ENCODE measurements at places on chromosomes 3 and 15. TPM values are rescaled to one million over a fixed set of nuclear protein-coding genes. Genes with fewer than 3 reads are reported as not detected.

LPP gene
- 191 TPM for total RNA-seq

CLDN1 gene
- 14.6 TPM for total RNA-seq

PLSCR2 gene
- not detected for total RNA-seq

MYRIP gene
- 5.9 TPM for total RNA-seq

CHDH gene
- total RNA-seq: 10.9 TPM

PRR20G gene
- not detected for total RNA-seq

C3orf70 gene
- total RNA-seq: 4.1 TPM

GOLGA8S gene
- 0.20 TPM for total RNA-seq

CHRD gene
- 5.3 TPM for total RNA-seq

SLC24A5 gene
- total RNA-seq: 0.84 TPM

KIF15 gene
- total RNA-seq: 0.81 TPM

CDHR4 gene
- total RNA-seq: not detected

EFHB gene
- 0.90 TPM for total RNA-seq

FBXO40 gene
- 0.09 TPM for total RNA-seq

PAK6 gene
- total RNA-seq: 5.7 TPM

HRG gene
- not detected for total RNA-seq

CNTN3 gene
- total RNA-seq: 1.6 TPM

PPP1R14D gene
- 1.3 TPM for total RNA-seq

DNASE1L3 gene
- 125 TPM for total RNA-seq

TUBGCP5 gene
- 19.2 TPM for total RNA-seq

ZMYND10 gene
- total RNA-seq: 2.8 TPM

TLR9 gene
- total RNA-seq: 0.87 TPM

ACKR2 gene
- 5.2 TPM for total RNA-seq

SLCO2A1 gene
- 234 TPM for total RNA-seq

TUSC7 gene
- total RNA-seq: not detected

KCTD6 gene
- 8.2 TPM for total RNA-seq

TGM5 gene
- total RNA-seq: not detected

MFGE8 gene
- total RNA-seq: 168 TPM

PARL gene
- total RNA-seq: 44.8 TPM

HHATL gene
- total RNA-seq: not detected

WDR49 gene
- 1.2 TPM for total RNA-seq

OCA2 gene
- 0.55 TPM for total RNA-seq

CHAC1 gene
- 4.4 TPM for total RNA-seq

PTH1R gene
- total RNA-seq: 14.9 TPM

ASB14 gene
- total RNA-seq: not detected

ATP13A5 gene
- total RNA-seq: 2.0 TPM

TRH gene
- not detected for total RNA-seq

MAP1A gene
- total RNA-seq: 2.3 TPM

ADAMTS17 gene
- total RNA-seq: 6.2 TPM

ALPK3 gene
- total RNA-seq: 21.0 TPM

ZCWPW2 gene
- 0.96 TPM for total RNA-seq

EXD1 gene
- not detected for total RNA-seq

IGSF11 gene
- total RNA-seq: 0.46 TPM

NMB gene
- 9.0 TPM for total RNA-seq

LMAN1L gene
- not detected for total RNA-seq

GOLGA8N gene
- total RNA-seq: 14.1 TPM

BFSP2 gene
- total RNA-seq: not detected

ABHD17C gene
- total RNA-seq: 41.4 TPM
